RPMI7951 (cell line): ENCODE measurements at places on chromosomes 5 and 9. TPM values are rescaled to one million over a fixed set of nuclear protein-coding genes. Genes with fewer than 3 reads are reported as not detected.

Gene OGN
- total RNA-seq = not detected in 2 replicates

DNA sequence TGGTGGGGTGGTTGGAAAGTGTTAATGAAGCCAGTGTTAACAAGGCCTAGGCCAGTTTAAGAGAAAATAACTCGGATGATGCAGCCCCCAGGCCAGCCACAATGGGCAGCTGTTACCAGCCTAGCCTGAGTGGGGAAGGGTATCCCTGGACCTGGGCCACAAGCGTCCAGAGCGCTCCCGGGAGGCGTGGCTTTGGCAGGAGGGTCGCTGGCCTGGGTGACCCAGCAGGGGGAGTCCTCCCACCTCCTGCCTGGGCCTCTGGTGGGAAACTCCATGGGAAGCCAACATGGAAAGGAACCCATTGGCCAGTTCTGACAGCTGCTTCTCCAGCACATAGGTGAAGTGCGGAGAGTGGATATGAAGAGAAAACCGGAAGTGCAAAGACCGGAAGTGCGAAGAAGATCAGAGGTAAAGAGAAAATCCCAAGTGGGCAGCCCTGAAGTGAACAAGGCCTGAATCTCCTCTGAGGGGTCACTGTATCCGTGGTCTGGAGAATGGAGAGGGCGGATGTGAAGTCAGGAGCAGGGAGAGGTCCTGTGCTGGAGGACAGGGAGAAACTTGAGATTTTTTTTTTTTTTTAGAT, 79.0 kb downstream of the ADCY2 start:
- DNase-seq = no peak

GRCh38 chr5:143233031-143233430, 170.5 kb downstream of the NR3C1 start:
- peak; percentile 46 for DNase-seq

DNA sequence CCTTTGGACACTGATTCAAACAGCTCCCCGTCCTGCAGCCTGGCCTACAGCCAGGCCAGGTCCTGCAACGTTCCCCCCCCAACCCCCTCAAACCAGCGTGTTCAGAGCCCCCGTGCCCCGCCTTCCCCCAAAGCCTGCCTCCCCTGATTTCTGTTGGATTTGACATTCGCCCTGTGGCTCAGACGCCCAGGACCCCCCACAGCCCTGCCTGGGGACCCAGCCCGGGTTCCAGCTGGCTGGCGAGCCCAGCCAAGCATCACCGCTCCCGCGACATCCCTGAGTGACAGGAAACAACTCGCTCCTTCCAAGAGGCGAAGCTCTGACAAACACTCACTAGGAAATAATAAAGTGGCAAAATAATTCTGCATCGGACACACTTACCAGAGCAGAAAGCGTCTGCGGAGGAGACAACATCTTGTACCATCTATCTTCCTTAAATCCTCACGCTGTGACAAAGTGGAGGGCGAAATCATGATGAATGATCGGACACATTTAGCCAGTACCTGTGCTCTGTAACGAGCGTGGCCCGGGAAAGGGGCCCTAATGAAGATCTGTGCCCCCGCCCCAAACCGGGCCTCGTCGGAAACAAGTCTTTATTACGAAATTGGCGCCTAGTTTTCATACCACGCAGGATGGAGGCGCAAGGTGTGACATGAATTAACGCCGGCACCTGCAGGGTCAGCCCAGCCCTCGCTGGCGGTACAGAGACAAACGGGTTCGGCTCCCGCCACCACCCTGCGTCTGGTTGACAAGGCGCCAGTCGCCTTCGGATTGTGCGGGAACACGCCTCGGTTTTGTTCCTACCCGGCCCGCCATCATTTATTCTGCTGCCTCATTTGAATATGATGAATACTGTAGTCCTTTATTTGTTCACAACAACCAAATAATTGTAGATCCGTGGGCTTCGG, 91.0 kb upstream of the MVB12B start:
- DNase-seq = no peak

Gene ZFP2
- not detected in 2 replicates for total RNA-seq

GRCh38 chr5:172429201-172429940, 25.0 kb downstream of the SH3PXD2B start:
- peak; percentile 86 for DNase-seq

DNA sequence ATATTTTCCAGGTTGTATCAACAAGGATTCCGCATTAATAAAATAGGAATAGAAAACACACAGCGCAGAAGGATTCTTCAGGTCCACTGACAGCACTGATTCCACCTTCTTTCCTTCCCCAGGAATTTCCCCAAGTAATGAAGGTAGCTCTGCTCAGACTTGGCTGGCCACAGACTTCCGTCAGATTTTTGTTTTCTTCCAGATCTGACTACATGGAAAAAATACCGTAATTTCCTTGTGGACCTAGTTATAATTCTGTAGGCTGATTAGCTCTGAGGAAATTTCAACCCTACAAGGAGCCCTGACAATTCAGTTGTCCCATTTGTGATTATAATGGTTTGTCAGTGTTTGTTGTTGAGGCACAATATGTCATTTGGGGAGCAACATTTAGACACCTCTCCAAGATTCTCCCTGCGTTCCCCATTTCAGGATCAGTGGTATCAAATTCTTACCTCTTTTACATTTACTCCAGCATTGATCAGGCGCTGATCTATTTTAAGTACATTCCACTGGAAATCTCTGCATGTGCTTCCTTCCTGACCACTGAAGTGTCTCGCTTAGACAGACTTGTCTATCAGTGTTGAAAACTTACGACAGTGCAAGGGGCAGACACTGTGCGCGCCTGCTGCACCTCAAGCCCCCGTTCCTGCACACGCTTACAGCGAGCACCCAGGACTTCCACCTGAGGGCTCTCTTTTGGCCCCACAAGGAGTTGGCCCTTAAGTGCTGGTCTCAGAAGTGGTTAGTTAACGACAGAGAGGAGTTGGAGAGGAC, 94.8 kb downstream of the LHFPL2 start:
- DNase-seq = no peak

- DNase-seq = peak; percentile 46
Measured at GRCh38 chr9:133237035-133237731, 28.1 kb upstream of the OBP2B start.

Gene OSTF1
- total RNA-seq = 43.9 and 49.1 TPM in 2 replicates

DNA sequence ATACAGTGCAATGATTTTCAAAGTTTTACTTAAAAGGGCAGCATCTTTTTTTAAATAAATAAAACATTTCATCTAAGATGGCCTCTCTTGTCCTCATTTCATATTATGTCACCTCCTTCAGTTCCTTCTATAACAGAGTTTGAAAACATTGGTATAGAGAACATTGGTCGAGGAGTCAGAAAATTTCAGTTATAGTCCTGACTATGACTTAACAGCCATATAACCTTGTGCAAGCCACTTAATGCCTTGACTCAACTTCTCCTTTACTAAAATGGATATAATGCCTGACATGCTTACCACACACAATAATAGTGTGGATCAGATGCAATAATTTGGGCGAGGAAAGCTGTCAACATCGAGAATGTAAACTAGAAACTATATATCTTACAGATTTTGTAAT, 22.6 kb downstream of the SSBP2 start:
- no peak for DNase-seq

- DNase-seq = no peak
Measured at GRCh38 chr9:112535811-112536210, 49.2 kb downstream of the KIAA1958 start.

DNA sequence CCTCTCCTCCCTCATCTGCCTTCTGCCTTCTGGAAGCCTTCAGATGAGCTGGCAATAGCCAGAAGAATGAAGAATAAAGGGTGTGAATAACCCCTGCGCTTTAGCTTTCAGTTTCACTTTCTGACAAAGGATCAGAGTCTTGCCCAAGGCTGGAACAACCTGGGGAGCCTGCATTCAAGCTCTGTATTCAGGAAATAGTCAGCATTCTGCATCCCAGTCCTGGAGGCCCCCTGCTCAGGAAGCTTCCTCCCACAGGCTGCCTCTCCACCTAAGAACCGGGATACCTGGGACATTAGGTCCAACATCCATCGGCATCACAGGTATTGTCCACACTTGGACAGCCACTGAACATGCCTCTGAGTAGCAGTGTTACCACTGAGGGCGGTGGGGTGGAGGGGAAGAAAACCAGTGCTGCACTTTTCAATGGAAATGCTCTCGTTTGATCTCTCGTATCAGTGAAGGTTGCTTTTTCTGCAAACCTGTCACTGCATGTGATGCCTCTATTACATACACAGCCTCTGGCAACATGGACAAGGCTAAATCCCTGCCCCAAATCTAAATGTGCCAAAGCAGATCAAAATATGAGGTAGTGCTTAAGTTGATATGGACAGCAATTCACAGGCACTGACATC, 39.8 kb upstream of the ACO1 start:
- peak; percentile 41 for DNase-seq

DNA sequence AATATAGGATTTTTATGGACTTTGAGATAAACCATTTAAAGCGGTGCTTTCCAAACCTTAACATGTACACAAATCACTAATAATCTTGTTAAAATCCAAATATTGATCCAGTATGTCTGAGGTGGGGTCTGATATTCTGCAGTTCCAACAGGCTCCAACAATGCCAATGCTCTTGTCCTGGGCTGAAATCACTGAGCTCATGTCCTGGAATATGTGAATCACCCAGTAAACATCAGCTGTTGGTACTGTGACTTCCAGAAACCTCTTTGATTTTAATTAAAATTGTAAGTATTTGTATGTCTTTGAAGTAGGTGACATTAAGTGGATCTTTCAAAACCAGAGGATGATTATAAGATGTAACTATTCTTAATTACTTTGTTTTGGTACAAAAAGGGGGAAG, 52.8 kb upstream of the CAST start:
- no peak for DNase-seq

Gene PRUNE2
- total RNA-seq = 0.10 and 0.12 TPM in 2 replicates

Gene HAPLN1
- under 0.01 TPM in 1 of 2 replicates, not detected in the other for total RNA-seq

- no peak for DNase-seq
Measured at GRCh38 chr9:125332527-125332926, 70.9 kb downstream of the GAPVD1 start.

GRCh38 chr9:136029556-136029955, 65.5 kb downstream of the NACC2 start:
- DNase-seq = no peak

- DNase-seq = peak; percentile 35
Measured at GRCh38 chr9:92094655-92095054, 20.6 kb downstream of the SPTLC1 start.

- DNase-seq = no peak
Measured at GRCh38 chr9:31715250-31715649, 669.2 kb upstream of the ACO1 start.

Gene MRPL41
- total RNA-seq = 66.7 and 80.8 TPM in 2 replicates

Gene CAVIN4
- total RNA-seq = 0.48 and 0.59 TPM in 2 replicates

Gene DRD1
- not detected in 2 replicates for total RNA-seq

Gene GFI1B
- total RNA-seq = not detected in 2 replicates

DNA sequence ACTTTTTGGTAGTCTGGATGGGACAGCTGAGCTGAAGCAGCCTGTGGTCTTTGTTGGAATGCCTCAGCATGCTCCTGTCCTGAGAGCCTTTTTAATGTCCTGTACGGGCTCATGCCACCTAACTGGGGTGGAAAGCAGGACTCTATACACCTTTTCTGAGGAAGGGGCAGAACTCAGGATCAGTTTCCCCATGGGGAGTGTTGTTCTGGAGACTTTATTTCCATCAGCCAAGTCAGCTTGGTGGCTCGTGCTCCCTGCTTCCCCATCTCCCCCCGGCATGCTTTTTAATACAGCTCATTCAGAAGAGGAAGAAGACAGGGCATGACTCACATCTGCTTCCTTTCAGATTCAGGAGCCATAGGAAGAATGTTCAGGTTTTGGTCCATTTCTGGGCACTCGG, 5.1 kb upstream of the SEPTIN8 start:
- peak; percentile 50 for DNase-seq

- DNase-seq = no peak
Measured at GRCh38 chr9:93260263-93261066, 76.5 kb downstream of the WNK2 start.

Gene SLC2A6
- total RNA-seq = 15.4 and 23.7 TPM in 2 replicates

- no peak for DNase-seq
Measured at GRCh38 chr5:128919542-128919941, 45.7 kb upstream of the SLC27A6 start.

GRCh38 chr5:92980491-92980890, 600.5 kb downstream of the NR2F1-AS1 start:
- DNase-seq = no peak

- no peak for DNase-seq
Measured at GRCh38 chr5:157486861-157487260, 26.8 kb downstream of the NIPAL4 start.

GRCh38 chr9:118985851-118986250, 383.4 kb downstream of the BRINP1 start:
- no peak for DNase-seq

DNA sequence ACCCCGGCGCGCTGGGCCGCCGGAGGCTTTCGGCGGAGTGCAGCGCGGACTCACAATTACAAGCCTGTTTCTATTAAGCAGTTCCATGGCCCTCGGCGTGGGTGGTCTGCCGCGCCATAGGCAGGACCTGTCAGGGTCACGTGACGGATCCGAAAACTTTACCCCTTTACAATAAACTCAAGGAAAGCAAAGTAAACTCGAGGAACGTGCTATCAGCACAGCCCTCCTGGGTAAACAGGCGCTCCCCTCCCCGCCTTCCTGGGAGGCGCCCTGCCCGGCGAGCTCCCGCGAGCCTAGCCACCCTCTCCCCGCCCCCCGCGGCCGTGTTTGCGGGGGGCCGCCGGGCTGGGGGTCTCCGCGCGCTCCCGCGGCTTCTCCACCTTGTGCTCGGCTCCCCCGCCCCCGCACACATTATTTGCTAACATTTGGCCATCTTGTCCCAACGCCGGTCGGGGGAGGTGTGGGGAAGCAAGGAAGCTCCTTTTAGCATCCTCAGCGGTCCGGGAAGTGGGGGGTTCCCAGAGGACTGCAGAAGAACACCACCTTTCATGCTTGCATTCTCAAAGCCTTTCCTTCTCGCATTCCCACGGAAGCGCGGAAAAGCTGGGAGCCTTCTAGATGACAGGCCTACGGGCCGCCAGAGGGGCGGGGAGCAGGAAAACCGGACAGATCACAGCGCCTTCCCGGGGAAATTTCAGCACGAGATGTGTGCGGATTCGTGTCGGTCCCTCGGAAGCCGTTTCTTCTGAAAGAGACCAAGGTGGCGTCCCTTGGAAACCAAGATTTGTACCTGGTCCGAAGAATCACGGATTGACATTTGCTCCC, at the start of gene PTCH1:
TSS of gene PTCH1 (minus strand) at position 238 of the 825 bp plus-strand sequence.
- DNase-seq = peak; percentile 50

Gene PDE6A
- total RNA-seq = 0.10 and 0.12 TPM in 2 replicates

GRCh38 chr9:38134611-38135237, 65.7 kb upstream of the SHB start:
- DNase-seq = no peak

- peak; percentile 1 for DNase-seq
Measured at GRCh38 chr5:114419959-114420358, 58.1 kb downstream of the KCNN2 start.

Gene NUTM2G
- not detected in 2 replicates for total RNA-seq

GRCh38 chr9:79616013-79616412, 44.2 kb downstream of the TLE4 start:
- peak; percentile 46 for DNase-seq

Gene HEMGN
- not detected in 2 replicates for total RNA-seq
